ENCODE measurements at places on chromosomes 13 and 19. TPM values are rescaled to one million over a fixed set of nuclear protein-coding genes. Genes with fewer than 3 reads are reported as not detected.

Gene LYPD3
- not detected for total RNA-seq

Gene NCAN
- total RNA-seq: not detected

Gene RPL28
- total RNA-seq: 633 TPM

Gene FCAR
- total RNA-seq: not detected

Gene LGALS7B
- total RNA-seq: not detected

Gene S1PR4
- not detected for total RNA-seq

Gene PSG6
- not detected for total RNA-seq

Gene MADCAM1
- total RNA-seq: not detected

Gene DENND1C
- not detected for total RNA-seq

Gene HAUS5
- total RNA-seq: 14.9 TPM

Gene ZSCAN4
- not detected for total RNA-seq

Gene CDC42EP5
- 9.5 TPM for total RNA-seq

Gene BABAM1
- total RNA-seq: 174 TPM

Gene CLEC4G
- not detected for total RNA-seq
